ENCODE measurements at places on chromosomes 16 and 17. TPM values are rescaled to one million over a fixed set of nuclear protein-coding genes. Genes with fewer than 3 reads are reported as not detected.

GRCh38 chr17:10683853-10684252, 13.5 kb downstream of the SCO1 start:
- DNase-seq: no peak

DNA sequence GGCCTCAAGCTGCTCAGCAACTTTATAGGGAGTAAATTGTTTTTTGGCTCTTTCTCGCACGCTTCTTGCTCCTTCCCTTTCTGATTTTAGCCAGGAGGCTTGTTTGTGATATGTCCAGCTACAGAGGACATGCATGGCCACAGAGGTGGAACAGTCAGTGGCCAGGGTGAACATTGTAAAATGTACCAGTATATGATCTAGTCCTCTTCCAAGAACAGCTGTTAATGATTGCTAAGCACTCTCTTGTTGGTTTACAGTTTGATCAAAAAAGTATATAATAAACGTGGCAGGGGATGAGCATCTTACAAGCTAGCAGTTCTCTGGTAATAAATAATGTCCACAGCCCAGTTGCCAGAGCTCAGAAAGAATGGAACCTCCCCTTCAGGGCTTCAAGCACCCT, 461.7 kb upstream of the DYNLRB2 start:
- peak; percentile 38 for DNase-seq

DNA sequence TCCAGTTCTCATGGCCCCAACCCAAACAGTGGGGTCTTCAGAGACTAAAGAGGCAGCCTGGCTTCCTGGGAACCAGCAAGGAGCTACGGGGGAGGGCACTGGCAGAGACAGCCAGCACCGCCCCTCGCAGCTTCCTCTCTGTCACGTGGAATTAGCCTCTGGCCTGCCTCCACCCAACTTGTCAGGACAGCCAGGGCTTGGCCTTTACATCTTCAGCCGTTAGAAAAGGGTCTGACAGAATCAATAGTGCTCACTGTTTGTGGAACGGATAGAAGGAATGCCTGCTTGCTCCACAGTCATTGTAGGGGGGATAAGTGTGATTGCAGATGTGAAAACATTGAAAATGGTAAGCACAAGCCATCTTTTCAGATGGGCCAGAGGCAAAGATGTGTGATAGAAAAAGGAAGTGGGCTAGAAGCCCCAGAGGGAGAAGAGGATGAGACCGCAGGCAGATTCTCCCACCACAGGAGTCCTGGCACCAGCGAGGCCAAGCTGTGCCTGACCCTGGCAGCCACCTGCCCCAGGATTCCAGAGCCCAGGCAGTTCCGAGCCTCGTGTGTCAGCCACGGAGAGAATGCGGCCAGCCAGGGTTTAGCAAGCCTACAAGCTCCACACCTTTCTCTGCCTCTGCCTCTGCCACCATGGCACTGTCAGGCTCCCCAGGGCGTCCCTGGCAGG, 18.6 kb downstream of the GRIN2C start:
- peak; percentile 17 for DNase-seq

- no peak for DNase-seq
These were observed 372.7 kb downstream of the SLC39A11 start for GRCh38 chr17:72719578-72720493.

DNA sequence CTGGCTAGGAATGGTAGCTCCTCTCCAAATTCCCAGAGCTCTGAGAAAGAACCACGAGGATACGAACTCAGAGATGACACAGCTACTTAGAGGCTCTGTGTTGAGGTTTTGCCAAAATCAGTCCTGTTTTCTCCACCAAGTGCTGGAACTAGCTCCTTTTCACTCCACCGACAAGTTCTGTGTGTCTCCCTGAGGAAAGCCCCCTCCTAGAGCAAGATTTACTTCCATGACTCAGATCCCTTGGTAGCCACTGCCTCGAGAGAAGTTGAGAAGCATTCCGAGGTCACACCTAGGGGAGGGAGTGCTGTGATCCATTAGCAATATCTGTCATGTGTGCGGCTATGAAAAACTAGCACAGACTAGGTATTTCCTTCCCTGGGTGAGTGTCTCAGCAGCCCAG, 30.6 kb downstream of the IL21R start:
- DNase-seq: no peak

- DNase-seq: no peak
These were observed 21.6 kb upstream of the KRT20 start for GRCh38 chr17:40906613-40907012.

- DNase-seq: no peak
These were observed 39.2 kb upstream of the CCR7 start for GRCh38 chr17:40604327-40605080.

- no peak for DNase-seq
These were observed 48.4 kb upstream of the SKAP1 start for GRCh38 chr17:48478224-48479013.

Gene BCKDK
- total RNA-seq: 10.4 TPM

Gene CCDC40
- 3.3 TPM for total RNA-seq

Gene KRTAP4-7
- 11.4 TPM for total RNA-seq

Gene SNTB2
- total RNA-seq: 33.8 TPM

Gene KRT24
- not detected for total RNA-seq
